ENCODE measurements at places on chromosomes 4 and X. TPM values are rescaled to one million over a fixed set of nuclear protein-coding genes. Genes with fewer than 3 reads are reported as not detected.

DNA sequence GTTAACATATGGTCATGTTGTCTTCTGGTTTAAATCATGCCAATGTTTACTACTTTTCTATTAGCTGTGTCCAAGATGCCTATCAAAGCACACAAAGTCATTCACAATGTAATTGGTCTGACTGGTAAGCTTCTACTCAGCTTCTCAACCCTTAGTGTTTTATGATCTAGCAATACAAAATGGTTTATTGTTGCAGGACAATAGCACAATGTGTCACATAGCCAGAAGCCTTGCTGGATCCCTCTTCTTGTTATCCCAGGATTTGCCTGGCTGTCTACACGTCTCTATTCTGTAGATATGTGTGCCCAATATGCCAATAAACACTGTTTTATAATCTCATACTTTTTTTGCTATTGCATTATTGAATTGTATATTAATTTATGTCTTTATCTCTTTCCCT is 1111.0 kb upstream of the AGA start:
- H3K36me3 ChIP-seq = no peaks in the 10 kb centered on the region
- no peak overlapping the region for H3K4me3 ChIP-seq
- H3K27ac ChIP-seq = no peak overlapping the region
- H3K4me1 ChIP-seq = no peaks in the 10 kb centered on the region
- no peaks in the 10 kb centered on the region for H3K27me3 ChIP-seq

- H3K36me3 ChIP-seq = no peaks in the 10 kb centered on the region
- H3K4me1 ChIP-seq = no peaks in the 10 kb centered on the region
- no peak overlapping the region for H3K4me3 ChIP-seq
- no peak overlapping the region for H3K27ac ChIP-seq
Measured at GRCh38 chr4:128308986-128309385, 21.4 kb upstream of the PGRMC2 start.

The ASIC5 gene
- not detected for total RNA-seq

- H3K4me1 ChIP-seq = no peaks in the 10 kb centered on the region
- no peak for DNase-seq
- H3K27me3 ChIP-seq = no peaks in the 10 kb centered on the region
- no peak overlapping the region for H3K4me3 ChIP-seq
- no peak overlapping the region for H3K27ac ChIP-seq
- H3K36me3 ChIP-seq = no peaks in the 10 kb centered on the region
Measured at GRCh38 chrX:25600776-25601175, 537.4 kb upstream of the MAGEB18 start.

The FAM47A gene
- total RNA-seq = not detected

The RRH gene
- total RNA-seq = not detected

- peaks cover 57% of the 10 kb centered on the region for H3K36me3 ChIP-seq
- no peak overlapping the region for H3K27ac ChIP-seq
- no peak for DNase-seq
- H3K27me3 ChIP-seq = no peaks in the 10 kb centered on the region
- no peaks in the 10 kb centered on the region for H3K4me1 ChIP-seq
Measured at GRCh38 chr4:169119536-169119935, 109.5 kb upstream of the CBR4 start.

The TMEM35A gene
- total RNA-seq = 0.66 TPM

GRCh38 chr4:7857238-7857701 is 82.4 kb downstream of the AFAP1 start:
- H3K27ac ChIP-seq = peak overlapping the region; percentile 39
- H3K36me3 ChIP-seq = peaks cover 27% of the 10 kb centered on the region
- no peaks in the 10 kb centered on the region for H3K27me3 ChIP-seq
- no peak for DNase-seq
- H3K4me3 ChIP-seq = no peak overlapping the region

DNA sequence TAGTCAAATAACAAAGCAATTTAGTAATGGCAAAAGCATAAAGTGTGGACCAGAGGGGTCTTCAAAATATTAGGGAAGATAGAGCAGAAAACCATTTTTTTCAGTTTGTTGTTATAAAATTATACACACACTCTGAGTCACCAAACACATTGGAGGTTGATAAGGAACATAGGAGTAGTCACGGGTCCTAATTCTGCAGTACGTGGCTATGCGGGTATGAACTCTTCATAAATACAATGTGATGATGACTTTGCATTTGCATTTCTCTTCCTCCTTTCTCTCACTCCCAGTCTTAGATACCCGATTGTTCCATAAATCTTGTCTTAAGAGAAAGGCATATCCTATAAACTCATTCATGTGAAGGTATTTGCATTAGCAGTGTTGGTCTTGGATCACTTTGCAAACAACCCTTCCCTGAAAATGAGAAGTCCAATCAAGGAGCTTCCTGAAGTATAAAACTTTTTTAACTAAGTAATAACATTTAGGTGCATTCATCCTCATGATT is 223.6 kb downstream of the PALLD start:
- DNase-seq = no peak
- H3K27ac ChIP-seq = no peak overlapping the region
- no peaks in the 10 kb centered on the region for H3K36me3 ChIP-seq
- H3K4me1 ChIP-seq = peaks cover 15% of the 10 kb centered on the region
- no peaks in the 10 kb centered on the region for H3K27me3 ChIP-seq
- H3K4me3 ChIP-seq = no peak overlapping the region

The GPR50 gene
- total RNA-seq = not detected

All from tibial nerve (tissue), 4 donors.